ENCODE measurements at places on chromosomes 12 and 14.

- no peak for DNase-seq
Measured at GRCh38 chr14:59299731-59300130, 111.3 kb downstream of the DAAM1 start.

DNA sequence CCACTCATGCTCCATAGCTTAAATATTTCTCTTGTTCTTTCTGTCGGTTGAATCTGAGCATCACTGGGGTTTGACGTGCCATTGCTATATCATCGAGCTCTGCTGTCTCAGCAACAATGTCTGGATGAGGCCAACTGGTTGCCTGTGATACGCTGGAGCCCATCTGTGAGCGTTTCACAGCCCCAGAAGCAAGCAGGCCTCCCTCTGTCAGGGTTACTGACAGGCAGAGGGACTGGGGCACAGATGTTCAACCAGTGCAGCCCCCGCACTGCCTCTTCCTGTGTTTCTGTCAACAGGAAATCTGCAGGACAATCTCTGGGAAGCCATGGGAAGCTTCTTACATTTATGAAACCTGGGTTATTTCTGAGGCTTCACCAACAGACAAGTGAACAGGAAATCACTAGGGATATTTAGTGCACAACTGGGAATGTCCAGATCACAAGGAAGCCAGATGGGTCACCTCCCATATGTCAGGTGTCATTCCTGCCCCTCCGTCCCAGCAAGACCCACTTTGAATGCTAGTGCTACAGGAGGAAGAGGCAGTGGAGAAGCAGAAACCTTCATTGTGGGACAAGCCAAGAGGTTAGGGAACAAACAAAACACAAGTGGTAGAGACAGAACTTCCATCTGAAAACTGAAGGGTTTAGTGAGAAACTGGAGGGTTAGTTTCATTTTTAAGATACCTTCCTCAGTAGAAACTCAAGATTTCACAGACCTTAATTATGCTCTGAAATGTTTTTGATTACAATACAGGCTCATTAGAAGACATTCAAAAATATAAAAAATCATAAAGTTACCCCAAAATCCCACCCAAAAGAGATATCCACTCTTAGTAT lies 24.1 kb downstream of the DMAC2L start:
- no peak for DNase-seq

DNA sequence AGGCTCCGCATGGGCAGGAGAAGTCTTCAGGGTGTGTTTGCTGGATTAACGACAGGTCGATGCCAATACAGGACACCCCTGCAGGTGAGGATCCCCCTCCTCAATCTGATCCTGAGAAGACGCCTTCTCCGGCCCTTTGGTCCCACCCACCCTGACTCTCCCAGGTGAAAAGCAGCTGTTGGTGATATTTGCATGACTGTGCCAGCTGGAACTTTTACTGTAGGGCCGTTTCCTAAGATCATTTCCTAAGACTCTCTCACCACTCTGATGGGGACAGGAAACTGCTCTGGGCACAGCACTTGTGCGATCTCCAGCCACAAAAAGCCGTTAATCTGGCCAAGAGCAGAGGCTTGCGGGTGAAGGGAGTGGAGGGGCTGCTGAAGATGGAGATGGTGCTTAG lies 16.8 kb upstream of the EIF5 start:
- no peak for DNase-seq

- no peak for DNase-seq
Measured at GRCh38 chr14:76259029-76259735, 107.5 kb downstream of the GPATCH2L start.

DNA sequence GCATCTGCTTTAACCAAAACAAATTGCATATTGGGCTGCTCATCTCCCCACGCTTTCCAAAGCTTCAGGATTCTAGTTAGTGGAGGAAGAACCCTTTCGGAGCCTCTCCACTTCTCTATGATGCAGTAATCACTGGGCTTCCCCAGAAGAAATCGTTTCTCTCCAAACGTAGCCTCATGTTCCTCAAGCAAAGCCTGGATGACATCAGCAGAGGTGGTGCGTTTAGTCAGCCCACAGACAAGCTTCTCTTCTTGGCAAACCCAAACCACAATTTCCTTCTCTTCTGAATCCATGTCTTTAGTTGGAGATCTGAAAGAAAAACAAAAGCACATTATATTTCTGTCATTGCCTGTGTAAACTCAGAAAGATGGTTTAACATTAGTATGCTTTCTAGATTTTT lies 30.6 kb downstream of the RASSF9 start:
- no peak for DNase-seq

DNA sequence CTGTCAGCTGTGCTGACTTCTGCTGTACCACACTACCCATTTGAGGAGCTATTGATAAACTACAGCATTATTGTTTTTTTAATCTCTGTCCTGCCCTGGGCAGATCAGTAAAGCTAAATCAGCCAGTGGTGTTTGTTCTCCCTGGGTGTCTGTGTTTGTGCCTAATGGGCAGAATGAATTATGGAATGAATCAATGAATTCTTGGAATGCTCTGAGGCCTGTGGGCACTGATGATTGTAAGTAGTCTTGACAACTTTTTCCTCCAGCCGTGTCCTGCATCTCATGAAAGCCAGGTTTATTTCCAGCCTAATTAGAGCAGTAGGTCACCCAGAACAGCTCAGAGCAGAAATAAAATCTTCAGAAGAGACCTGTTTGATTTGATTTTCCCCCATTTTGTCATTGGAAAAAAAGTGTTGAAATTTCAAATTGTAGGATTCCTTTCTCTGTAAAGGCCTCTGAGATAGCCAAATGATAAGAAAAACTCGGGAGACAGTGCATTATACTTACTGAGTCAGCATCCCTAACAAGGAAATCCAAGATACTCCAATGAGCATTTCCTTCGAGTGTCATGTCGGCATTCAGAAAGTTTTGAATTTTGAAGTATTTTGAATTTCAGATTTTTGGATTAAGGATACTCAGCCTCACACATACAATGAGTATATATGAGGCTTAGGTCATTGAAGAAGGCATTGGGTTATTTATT lies 19.4 kb upstream of the EVL start:
- no peak for DNase-seq

DNA sequence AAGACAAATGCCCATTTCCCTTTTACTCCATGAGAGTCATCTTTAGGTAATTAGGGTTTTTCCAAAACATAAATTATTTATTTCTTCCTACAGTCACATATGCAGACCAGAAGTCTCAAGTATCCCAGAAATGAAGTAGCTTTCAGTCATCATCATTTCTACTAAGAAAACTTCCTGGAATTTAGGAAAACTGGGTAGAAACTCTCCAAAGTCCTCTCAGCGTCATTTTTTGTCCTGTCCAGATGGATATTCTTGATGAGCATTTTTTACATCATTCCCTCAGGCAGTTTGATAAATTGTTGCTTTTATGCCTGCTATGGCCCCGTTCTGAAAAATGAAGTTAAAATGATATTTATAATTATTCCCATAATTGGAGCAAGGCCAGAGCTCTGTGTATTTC lies 93.9 kb upstream of the DCN start:
- no peak for DNase-seq

- no peak for DNase-seq
Measured at GRCh38 chr12:113069751-113070116, 13.2 kb downstream of the DTX1 start.

GRCh38 chr12:57236925-57237595 lies 7.5 kb downstream of the SHMT2 start:
- no peak for DNase-seq

GRCh38 chr12:31011336-31011735 lies 62.3 kb upstream of the DDX11 start:
- no peak for DNase-seq

GRCh38 chr12:25126746-25127145 lies 68.2 kb downstream of the DNAI7 start:
- DNase-seq, result no peak
